NCI-H1048 (cell line): ENCODE measurements at places on chromosomes 1 and 21.

DNA sequence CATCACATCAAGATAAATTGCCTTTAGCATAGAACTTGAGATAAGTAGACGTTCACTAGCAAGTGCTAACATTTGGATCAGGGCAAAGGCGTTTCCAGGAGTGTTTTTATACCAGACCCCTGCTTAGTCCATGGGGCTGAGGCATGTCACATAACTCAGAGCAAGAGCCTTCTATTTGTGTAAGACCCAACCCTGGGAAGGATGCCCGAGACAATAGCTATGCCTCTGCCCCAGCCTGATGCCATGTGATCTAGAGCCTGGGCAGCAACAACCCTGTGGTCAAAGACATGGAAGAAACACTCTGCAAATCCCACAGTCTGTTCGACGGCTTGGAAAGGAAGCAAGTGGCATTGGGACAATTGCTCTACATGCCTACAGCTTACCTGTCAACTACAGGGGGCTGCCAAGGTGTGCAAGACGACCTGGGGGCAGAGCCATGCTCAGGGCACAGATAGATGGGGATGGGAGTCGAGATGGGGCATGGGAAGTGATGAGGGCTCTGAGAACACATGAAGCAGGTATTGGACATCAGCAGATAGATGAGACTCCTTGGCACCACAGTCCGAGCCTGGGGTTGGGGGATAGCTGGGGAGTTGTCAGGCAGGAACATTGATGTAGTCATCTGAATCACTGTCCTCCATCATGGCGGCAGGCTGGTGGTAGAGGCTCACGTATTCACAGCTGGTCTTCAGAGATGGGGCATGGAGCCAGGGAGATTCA, 7.3 kb downstream of the IL24 start:
- no peak for DNase-seq

DNA sequence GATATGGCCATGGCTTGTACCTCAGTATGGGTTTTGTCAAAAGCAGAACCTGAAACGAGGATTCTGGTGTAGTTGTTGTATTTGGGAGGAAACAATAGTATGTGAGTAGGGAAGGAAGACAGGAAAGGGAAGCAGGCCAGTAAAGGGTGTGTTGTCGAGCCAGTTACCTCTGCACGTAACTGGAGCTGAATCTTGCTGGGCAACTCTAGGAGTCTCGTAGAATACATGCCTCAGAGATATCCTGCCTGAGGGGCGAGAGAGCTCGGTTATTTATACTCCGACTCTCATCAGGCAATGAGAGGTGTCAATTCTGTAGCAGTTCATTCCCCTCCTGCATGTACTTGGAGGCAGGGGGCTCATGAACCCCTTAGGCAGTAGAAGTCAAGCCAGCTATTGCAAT, 45.9 kb upstream of the KIF26B start:
- DNase-seq: no peak

DNA sequence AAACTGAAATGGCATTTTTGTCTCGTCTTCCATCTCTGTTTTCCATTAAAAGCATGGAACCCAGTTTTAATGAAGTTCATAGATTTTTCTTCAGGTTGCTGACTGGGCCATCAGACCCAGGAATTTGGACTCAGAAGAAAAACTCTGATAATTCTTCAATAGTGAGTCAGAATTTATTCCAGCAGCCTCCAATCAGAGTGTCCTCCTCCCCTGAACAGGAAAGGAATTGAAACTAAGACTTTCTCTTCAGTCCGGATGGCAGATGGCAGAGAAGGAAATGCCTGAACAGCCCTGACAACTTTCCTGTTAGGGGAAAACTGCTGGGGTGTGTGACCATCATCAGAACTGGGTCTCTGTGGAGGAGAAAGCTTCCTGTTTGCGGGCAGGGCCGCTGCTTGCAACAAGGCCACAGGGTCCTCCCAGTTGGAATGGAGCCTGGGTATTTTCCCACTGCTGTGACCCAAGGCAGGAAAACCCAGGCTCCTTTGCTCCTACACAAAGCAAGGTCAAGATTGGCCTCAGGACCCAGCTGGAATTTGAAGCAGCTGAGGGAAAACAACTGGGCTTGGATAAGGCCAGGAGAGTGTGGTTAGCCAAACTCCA, 20.7 kb downstream of the CD34 start:
- DNase-seq: no peak

DNA sequence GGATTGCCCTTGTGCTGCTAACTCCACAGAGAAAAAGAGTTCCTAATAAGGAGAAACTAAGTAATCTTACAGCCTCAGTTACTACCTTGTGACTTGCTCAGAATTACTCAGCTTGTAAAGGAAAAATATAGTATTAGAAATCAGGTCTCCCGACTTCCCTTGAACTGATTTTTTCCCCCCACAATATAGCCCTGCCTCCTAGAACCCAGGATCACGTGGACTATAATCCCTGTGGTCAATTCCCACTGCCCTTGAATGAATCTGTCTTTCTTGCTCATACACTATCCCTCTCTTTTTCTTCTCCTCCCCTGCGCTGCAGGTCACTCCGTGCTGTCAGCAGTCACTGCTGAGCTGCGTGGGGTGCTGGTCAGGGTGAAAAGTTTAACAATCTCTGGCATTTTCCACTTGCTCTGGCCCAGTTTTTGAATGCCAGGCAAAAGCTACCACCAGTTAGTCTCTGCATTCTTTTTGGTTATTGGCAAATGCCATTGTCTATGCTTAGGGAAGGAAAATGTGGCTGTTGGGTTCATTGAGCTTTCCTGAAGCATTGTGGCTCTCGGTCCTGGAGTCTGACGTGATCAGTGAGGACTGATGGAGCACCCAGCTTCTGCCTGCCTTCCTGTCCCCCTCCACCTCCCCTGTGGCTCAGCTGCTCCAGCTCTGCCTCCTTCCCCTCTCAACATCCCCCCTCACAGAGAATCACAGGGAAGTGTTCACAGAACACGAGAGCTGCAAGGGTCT, 1.9 kb upstream of the MYOC start:
- DNase-seq: no peak

GRCh38 chr1:85692730-85693314, 15.4 kb downstream of the ZNHIT6 start:
- DNase-seq: no peak

GRCh38 chr1:211603191-211603701, 24.3 kb upstream of the SLC30A1 start:
- DNase-seq: no peak

GRCh38 chr1:160219062-160219929, 14.1 kb downstream of the PEA15 start:
- no peak for DNase-seq

GRCh38 chr1:147213271-147213670, 11.9 kb downstream of the FMO5 start:
- DNase-seq: no peak

- DNase-seq: no peak
These were observed 77.4 kb downstream of the NPHP4 start for GRCh38 chr1:5914676-5915365.

GRCh38 chr1:16087733-16088132, 14.3 kb upstream of the FAM131C start:
- DNase-seq: no peak

GRCh38 chr1:93076268-93076667, 2.8 kb upstream of the MTF2 start:
- no peak for DNase-seq

DNA sequence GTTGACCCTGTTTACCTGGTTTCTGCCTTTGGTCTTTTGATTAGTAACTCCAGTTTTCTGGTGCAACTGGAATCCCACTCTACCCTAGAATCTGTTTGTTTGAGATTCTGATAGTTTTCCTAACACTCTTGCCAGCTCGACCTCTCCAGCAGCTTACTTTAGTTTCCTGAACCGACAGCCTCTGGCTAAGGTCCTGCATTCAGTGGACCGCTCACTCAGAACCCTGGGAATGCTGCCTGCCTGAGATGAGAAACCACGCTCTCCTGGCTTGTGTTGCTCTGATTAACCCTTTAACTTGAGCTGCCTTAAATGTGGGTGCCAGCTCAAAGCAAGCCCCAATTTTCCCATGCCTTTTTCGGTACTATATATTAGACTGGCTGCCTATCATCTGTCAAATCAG, 45.3 kb upstream of the SIPA1L2 start:
- no peak for DNase-seq

GRCh38 chr1:205782627-205783432, 7.5 kb upstream of the RAB29 start:
- no peak for DNase-seq

- DNase-seq: no peak
These were observed 49.7 kb downstream of the EEIG2 start for GRCh38 chr1:108609483-108610049.

DNA sequence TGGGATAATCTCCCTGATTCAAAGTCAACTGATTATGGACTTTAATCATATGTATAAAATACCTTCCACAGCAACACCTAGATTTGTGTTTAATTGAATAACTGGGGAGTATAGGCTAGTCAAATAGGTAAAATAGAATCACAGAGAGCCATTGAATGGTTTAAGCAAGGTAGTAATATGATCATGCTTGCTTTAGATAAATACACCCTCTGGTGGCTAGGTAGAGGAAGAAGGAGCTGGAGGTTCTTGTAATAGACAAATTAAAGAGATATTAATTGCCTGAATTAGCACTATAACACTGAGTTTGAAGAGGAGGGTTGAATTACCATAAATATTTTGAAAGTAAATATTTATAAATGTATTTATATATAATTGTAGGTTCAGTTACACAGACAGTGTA, 40.3 kb downstream of the DIRAS3 start:
- DNase-seq: no peak

GRCh38 chr1:206686478-206687249, 2.0 kb downstream of the MAPKAPK2 start:
- DNase-seq: no peak

- no peak for DNase-seq
These were observed 122.9 kb upstream of the IRF2BP2 start for GRCh38 chr1:234732671-234733390.
